Renal cortex interstitium (tissue), 15 donors: ENCODE measurements at places on chromosomes 4 and X. TPM values are rescaled to one million over a fixed set of nuclear protein-coding genes. Genes with fewer than 3 reads are reported as not detected.

The DUSP21 gene
- polyA plus RNA-seq, result not detected

The CT55 gene
- 0.30 TPM for polyA plus RNA-seq

The NAT8L gene
- polyA plus RNA-seq, result 6.2 TPM

The LRPAP1 gene
- polyA plus RNA-seq, result 176 TPM

The IL2RG gene
- polyA plus RNA-seq, result 1.00 TPM

The FRG1 gene
- 67.2 TPM for polyA plus RNA-seq
